Hypothalamus (tissue), 51 donors: ENCODE measurements at places on chromosomes 4 and X.

- DNase-seq: no peak
These were observed 529.1 kb upstream of the SMIM31 start for GRCh38 chr4:164224871-164225270.

DNA sequence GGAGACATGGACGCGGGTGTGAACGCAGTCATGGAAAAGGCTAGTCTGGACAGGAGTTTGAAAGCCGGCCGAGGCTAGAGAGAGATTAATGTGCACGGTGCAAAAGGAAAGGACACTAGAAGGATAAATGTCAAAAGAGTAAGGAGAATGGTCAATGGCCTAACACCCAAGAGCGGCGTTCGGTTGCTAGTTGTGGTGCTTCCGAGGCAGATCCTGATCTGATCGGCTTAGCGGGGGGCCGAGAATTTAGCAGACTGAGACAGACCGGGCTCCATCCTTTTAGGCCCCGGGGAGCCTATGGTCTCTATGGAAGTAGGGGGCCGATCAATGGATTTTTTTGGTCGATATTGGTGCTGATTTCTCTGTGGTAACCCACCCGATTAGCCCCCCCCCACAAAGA lies 6.9 kb downstream of the GAGE10 start:
- no peak for DNase-seq

GRCh38 chr4:156959298-156959702 lies 12.3 kb downstream of the PDGFC start:
- no peak for DNase-seq

GRCh38 chr4:53571936-53572599 lies 19.2 kb downstream of the LNX1 start:
- DNase-seq: no peak

DNA sequence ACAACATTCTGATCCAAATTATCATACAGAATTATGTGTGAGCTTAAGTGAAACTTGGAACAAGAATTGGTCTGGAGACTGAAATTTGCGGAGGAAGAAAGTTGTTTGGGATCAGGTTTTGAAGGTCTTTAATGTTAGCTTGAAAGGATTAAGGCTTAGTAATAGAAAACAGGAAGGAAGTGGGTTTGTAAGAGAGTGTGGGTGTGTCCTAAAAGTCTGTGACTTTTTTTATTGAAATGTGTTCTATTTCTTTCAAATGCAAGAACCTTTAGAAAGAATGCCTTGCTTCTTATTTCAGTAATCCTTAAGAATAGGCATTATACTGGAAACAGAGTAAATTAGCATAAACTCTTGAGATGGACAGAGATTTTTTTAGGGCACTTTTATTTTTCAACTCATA lies 198.0 kb downstream of the GALNTL6 start:
- no peak for DNase-seq
